HuH-7.5 (cell line): ENCODE measurements at places on chromosomes 11 and 22.

- no peak for DNase-seq
Measured at GRCh38 chr11:31132531-31133421, 236.8 kb downstream of the DCDC1 start.

DNA sequence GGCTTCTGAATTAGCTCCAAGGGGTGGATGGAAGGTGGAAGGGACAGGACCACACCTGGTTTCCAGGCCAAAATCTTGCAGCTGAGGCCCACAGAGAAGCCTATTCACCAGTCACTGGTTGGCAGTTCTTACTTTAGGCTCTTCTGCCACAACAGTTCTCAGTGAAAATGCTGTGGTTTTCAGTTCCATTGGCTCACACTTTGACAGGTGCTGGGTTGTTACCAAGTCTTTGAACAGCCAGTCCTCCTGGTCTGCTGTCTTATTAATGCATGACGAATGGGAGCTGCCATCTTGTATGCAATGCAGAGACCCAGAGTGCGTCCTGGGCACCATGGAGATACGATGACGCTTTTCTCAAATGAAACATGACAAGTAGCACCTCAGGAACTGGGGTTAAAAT, 232.0 kb upstream of the ZBED5 start:
- no peak for DNase-seq

GRCh38 chr22:42319386-42319785, 48.9 kb upstream of the TCF20 start:
- no peak for DNase-seq

- DNase-seq = no peak
Measured at GRCh38 chr11:118314988-118315411, 10.5 kb downstream of the CD3E start.

- peak; percentile 70 for DNase-seq
Measured at GRCh38 chr22:30636226-30637077, 871 bp downstream of the SLC35E4 start.

DNA sequence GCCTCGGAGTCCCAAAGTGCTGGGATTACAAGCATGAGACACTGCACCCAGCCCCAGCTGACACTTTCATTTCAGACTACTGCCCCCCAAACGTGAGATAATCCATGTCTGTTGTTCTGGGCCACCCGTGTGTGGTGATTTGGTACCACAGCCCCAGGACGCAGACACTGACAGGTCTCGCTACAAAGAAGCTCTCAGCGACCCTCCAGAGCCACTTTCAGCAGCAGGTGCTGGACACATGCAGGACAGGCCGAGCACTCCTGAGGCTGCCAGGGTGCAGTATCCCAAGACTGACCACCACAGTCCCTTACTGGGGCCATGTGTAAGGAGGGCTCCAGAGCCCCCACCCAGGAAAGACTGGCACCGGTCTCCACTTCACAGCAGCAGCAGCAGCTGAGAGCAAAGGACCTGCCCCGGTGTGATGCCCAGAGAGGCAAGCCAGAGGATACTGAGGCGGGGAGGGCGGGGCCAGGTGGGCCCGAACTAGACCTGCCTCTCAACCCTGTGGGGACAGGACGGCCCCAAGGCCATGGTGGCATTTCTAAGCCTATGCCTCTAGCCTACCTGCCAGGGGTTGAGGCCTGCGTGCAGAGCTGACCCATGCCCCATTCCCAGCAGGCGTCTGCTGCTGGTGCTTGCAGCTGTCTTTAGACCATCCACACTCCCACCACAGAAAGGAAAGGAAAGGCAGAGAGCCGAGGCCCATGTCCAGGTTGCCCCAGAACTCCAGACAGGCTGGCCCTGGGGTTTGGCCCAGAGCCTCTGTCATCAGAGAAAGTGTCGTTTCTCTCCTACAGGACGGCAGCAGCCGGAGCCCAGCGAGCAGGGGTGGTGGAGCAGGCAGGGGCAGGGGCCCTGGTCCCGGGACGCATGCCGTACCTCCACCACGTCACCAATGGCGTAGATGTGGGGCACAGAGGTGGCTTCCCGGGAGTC, 28.0 kb upstream of the GNB1L start:
- DNase-seq = no peak

DNA sequence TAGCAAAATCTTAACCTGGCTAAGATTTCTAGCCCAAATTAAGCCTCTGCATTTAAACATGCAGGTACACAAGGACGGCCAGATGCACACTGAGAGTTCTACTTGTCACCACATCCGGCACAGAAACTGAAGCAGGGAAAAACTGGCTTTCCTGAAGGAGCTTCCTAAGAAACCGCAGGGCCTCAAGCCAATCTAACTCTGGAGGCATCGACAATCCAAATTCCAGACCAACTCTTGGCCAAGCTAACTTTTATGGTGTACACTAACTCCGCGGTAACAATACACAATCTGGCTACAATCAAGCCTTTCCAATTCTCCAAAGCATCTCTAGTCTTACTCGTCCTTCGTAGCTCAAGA, 1.2 kb downstream of the MSANTD2 start:
- no peak for DNase-seq

- DNase-seq = no peak
Measured at GRCh38 chr11:126564566-126564965, 209.1 kb downstream of the ST3GAL4 start.

DNA sequence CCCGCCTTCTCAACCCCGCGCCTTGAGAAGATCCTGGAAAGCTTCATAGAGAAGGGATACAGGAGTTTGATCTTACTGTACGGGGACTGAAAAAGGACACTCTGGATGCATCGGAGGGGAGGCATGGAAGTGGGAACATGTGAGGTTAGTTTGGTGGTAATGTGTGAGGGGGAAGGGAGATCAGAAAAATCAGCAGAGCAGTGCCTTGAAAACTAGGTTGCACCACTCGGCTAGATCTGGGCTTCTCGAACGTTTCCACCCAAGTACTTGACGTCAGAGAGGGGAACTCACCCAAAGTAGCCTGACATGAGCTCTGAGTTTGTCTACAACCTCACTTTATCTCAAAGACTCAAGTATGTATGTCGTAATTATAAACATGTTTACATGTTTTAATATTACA, 14.5 kb downstream of the USP35 start:
- no peak for DNase-seq

DNA sequence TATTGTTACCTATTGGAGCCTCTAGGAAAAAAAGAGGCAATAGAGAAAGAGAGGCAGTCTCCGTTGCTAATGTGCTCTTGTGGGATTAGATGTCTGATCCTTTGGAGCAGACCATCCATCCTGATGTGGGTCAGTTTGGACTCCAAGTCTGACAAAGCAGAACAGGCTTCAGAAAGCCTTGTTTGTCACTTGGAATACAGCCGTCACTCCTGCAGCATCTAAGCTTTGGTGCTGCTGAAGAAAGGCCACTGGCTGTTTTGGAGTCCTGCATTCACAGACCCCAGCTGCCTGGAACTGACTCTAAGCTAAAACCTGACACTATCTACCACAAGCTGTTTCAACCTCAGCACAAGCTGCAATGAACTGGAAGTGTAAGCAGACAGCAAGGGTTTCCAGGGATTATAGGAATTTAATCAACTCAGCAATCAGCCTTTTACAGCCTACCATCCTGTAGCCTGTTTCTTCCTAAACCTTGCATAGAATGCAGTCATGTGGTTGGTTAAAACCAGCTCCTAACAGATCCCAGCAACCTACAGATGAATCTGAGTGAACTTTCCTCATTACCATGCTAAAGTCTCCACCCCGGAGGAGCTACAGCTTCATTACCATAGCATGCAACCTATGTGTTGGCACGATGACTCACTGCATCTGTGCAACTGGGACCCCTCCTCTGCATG, 3.7 kb upstream of the PLAAT4 start:
- no peak for DNase-seq

GRCh38 chr22:41844513-41844912, 11.6 kb downstream of the SREBF2 start:
- no peak for DNase-seq

DNA sequence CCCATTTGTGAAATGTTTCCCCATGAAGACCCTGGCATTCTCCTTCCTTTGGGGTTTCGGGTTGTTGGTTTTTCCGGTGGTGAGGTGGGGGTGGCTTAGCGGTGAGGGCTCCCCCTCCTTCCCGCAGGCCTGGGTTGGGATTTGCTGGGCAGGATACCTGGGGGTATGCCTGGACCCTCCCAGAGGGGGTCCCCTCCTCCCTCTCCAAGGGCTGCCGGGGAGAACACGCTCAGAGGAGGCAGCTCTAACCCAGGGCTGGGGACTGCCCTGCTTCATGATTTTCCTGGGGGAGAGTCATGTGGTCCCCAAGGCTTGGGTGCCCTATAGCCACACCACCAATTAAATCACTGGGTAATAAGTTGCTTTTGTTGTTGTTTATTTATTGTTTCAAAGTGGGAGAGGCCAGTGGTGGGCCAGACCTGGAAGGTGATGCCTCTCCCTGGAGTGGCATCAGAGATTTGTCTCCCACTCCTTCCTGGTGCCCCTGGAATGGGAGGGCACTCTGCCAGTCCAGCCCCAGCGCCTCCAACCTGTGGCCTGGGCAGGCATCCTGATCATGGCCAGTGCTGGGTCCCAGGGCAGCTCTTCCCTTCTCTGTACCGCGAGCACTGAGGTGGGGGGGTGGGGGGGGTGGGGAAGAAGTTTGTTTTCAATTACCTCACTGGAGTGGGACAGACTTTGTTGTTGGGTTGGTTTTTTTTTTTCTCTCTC, 1.3 kb upstream of the CLCF1 start:
- DNase-seq = no peak

GRCh38 chr11:68998390-68998911, 14.6 kb downstream of the MRGPRF start:
- no peak for DNase-seq

GRCh38 chr22:32203181-32204039, 1.5 kb downstream of the RFPL2 start:
- no peak for DNase-seq

DNA sequence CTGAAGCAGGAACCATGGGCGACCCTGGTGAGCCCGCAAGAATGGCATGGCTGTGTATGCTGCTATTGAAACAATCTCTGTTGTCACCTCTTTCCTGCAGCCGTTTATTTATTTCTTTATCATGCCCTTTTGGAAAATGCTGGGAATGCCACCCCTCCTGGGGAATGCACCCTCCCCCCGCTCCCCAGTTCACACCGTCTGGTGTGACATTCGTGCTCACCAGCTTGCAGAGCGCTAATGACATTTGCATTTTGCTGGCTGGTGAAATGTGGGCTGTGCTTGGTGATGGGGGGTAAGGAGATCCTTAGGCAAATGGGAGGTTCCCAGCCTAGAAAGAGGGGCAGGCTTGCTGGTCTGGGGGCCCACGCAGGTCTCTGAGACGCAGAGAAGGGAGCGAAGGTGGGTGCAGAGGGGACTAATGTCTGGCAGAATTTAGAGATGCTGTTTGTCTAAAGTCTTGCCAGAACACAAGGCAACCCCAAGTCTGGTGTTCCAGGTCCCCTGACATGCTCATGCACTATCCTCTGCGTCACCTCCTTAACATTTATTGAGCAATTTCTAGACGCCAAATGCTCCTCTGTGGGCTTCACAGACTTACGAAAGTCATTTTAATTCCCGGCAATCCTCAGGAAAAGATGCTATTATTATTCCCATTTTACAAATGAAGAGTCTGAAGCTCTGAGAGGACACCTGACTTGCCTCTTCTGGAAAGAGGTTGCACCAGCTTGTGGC, 91.7 kb downstream of the TP53I11 start:
- DNase-seq = no peak

- no peak for DNase-seq
Measured at GRCh38 chr11:58926695-58927094, 12.6 kb upstream of the GLYATL1 start.

GRCh38 chr11:100624346-100624745, 62.7 kb upstream of the ARHGAP42 start:
- no peak for DNase-seq

DNA sequence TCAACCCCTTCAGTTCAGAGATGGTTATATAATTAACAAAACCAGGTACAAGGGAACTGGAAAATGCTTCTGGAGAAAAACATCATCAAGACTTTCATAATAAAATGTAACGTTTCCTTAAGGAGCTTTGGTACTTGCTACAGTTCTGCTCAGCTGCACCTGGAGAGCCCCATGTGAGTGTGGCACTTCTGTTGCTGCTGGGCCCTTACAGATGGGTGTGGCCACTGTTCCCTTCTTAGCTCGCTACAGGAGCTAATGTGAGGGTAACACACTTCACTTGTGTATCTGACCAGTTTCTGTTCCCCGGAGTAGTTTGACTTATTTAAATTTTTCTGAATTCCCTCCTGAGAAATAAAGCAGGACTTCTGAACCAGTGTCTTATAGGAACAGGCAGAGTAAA, 4.0 kb downstream of the POU2AF3 start:
- no peak for DNase-seq

- no peak for DNase-seq
Measured at GRCh38 chr22:46239261-46240048, 10.6 kb downstream of the CDPF1 start.

DNA sequence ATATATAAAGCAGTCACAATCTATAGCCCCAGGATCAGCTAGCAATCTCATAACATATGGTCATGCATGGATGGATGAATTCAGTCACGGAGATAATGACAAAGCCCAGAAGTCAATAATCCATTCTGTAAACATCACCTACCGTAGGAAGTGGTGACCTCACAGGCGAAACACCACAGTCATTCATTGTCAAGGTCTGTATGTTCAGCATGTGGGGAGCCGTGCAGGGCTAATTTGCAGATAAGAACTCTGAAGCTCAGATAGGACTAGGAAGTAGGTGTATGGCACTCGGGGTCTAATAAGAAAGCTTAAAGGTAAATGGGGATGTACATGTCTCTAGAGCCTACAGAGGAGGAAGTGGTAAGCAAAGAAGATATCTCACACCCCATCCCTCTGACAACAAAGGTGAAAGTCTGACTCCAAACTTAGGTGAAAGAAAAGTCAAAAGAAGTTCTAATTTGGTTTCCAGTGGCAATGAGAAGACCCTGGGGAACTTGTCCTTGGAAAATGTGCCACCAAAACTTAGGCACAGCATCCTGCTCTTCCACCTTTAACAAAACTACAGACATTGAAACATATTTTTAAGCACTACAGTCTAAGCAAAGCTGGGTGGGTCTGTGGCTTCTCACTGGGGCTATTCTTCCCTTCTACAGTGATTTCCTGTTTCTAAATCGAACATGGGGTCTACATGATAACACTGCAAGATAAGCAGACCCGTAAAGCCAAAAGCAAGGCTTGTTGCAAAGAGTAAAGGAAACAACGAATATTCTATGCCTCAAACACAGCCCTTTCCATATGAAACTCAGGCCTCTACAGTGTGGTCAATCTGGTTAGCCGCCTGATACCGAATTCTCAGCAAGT, 5.2 kb downstream of the CRTAM start:
- no peak for DNase-seq

GRCh38 chr11:108117746-108118371, 3.5 kb upstream of the ACAT1 start:
- DNase-seq = no peak

GRCh38 chr11:2143799-2144543, 4.8 kb upstream of the IGF2 start:
- no peak for DNase-seq

DNA sequence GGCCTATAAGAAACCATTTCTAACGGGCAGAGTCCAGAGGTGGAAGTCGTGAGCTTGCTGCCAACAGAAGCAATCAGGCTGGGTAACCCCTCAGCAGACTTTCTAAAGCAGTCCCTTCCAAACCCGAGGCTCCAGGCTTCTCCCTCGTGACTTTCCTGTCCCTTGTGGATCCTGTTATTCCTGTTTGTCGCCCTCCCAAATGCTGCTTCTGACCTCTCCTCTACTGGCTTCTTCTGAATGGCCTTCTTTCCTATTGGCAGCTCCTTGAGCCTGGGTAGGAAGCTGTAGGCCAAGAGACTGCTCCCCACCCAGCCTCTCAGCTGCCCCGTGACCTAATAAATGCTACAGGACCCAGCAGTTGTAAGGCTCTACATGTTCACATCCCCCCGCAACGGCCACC, 35.0 kb downstream of the MAFF start:
- DNase-seq = no peak

- DNase-seq = no peak
Measured at GRCh38 chr11:76453248-76453647, 8.4 kb downstream of the EMSY start.
